ENCODE measurements at places on chromosomes 6 and 20.

GRCh38 chr6:145544041-145544440 lies 191.3 kb downstream of the EPM2A start:
- DNase-seq: no peak

DNA sequence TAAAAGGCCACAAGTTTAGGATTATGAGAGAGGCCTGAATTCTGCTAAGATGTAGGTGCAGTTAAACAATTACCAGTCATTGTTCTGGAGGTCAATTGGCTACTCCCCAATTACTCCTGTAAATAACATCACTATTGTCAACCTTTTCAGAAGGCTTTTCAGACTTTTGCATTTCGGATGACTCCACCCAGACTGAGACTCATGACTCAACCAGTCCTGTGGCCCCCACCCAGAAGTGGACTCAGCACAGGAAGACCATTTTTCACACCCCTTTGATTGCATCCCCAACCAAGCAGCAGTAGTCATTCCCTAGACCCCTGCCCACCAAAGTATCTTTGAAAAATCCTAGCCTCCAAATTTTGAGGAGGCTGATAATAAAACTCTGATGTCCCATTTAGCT lies 139.3 kb upstream of the SLC22A16 start:
- DNase-seq: no peak

DNA sequence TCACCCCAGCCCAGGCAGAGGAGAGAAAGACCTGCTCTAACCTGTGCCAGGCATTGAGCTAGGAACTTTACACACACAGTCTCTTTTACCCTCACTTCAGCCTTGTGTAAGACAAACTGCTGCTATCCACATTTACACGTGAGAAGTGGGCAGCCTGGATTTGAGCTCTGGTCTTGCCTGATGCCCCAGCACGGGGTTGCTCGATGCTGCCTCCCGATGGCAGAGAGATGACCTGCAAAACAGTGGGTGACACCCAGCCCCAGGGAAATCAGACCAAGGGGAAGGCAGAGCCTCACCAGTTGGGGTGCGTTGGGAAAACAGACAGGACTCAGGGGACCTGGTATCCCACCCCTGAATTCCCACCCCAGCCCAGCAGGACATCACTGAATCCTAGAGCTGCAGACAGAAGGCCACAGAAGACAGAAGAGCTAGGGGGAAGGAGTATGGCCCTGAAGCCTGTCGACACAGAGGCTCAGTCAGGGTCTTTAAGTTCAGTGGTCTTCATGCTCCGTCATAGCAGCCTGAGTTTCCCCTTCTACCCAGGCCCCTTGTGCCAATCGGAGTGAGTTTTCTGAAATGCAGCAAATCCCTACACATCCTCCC lies 990 bp downstream of the BPI start:
- no peak for DNase-seq

GRCh38 chr6:158819977-158820622 lies 932 bp upstream of the EZR start:
- DNase-seq: no peak

DNA sequence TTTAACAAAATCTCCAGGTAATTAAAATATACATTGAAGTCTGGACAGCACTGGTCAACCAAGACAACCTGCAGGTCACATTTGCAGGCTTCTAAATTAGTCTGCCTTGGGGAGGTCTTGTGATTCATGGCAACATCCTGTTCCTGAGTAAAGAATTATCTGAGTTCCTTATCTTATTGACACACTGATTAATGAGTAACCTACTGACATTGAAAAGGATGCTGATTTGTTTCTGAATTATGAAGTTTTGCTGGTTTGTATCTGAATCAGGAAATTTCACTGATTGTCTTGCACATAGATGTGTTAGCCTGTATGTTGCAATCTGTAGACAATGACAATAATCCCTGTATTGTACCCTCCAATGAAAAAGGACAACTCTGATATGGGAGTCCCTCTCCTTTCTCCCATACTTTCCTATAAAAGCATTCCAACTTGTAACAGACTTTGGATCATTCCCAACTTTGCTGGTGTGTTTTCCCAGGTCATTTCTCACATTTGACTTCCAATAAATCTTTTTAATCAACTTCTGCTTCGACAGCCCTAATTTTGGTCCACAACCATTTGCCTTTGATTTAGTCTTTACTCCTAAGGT lies 80.0 kb downstream of the LAMP5 start:
- no peak for DNase-seq
